ENCODE measurements at places on chromosomes 3 and 15. TPM values are rescaled to one million over a fixed set of nuclear protein-coding genes. Genes with fewer than 3 reads are reported as not detected.

Gene NSMCE3
- 8.3 TPM for total RNA-seq

Gene SLC24A5
- total RNA-seq: not detected

Gene PRR20G
- total RNA-seq: not detected

Gene PLSCR5
- total RNA-seq: not detected

DNA sequence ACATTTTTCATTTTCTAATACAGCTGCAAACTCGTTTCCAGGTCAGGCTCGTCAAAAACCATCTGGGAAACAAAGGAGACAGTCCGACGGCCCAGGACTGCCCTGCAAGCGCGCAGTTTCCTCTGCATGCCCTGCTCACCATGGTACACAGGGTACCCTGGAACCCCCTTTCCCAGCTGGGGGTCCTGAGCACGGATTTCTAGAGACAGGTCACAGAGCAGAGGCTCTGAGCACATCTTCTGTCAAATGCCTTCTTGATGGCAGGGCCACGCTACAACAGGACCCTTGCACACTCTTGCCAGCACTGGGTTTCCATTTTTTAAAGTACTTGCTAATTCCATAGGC is 8.1 kb downstream of the ZXDC start:
- H3K27ac ChIP-seq: no peak overlapping the region
- no peak for DNase-seq
- no peaks in the 10 kb centered on the region for H3K27me3 ChIP-seq
- H3K36me3 ChIP-seq: no peaks in the 10 kb centered on the region
- peaks cover 11% of the 10 kb centered on the region for H3K4me1 ChIP-seq
- H3K4me3 ChIP-seq: no peak overlapping the region

- no peak for DNase-seq
- H3K36me3 ChIP-seq: no peaks in the 10 kb centered on the region
- H3K27me3 ChIP-seq: no peaks in the 10 kb centered on the region
- H3K4me3 ChIP-seq: no peak overlapping the region
Observed at GRCh38 chr15:39837454-39837853, 54.8 kb upstream of the FSIP1 start.

Gene GOLGA8M
- total RNA-seq: not detected

DNA sequence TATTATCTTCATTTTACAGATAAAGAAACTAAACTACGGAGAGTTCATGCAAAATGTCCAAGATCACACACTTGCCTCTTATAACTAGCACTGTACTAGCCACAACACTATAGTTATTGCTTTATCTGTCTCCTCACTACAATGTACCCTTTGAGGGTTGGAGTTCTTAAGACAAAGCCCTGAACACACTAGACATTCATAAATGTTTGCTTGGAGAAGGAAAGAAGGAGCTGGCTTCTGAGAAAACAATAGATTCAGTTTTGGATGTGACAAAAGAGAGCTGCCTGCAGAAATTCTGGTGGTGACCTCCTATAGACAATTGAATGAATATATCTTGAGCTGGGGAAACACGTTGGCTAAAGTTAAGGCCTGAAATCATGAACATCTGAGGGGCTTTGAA is 169.9 kb upstream of the ARHGEF26 start:
- H3K27ac ChIP-seq: no peak overlapping the region
- no peaks in the 10 kb centered on the region for H3K4me1 ChIP-seq
- DNase-seq: no peak

Gene CELF6
- 5.6 TPM for total RNA-seq

GRCh38 chr3:71425491-71426071 is 157.9 kb downstream of the FOXP1 start:
- peaks cover 17% of the 10 kb centered on the region for H3K4me1 ChIP-seq
- no peak overlapping the region for H3K4me3 ChIP-seq
- no peak for DNase-seq
- H3K27ac ChIP-seq: no peak overlapping the region

Gene KLHDC8B
- total RNA-seq: 17.6 TPM

Gene CCR5
- 1.1 TPM for total RNA-seq

GRCh38 chr3:16056217-16056616 is 118.3 kb upstream of the GALNT15 start:
- no peak overlapping the region for H3K27ac ChIP-seq
- no peak overlapping the region for H3K4me3 ChIP-seq
- no peaks in the 10 kb centered on the region for H3K27me3 ChIP-seq
- no peaks in the 10 kb centered on the region for H3K36me3 ChIP-seq

DNA sequence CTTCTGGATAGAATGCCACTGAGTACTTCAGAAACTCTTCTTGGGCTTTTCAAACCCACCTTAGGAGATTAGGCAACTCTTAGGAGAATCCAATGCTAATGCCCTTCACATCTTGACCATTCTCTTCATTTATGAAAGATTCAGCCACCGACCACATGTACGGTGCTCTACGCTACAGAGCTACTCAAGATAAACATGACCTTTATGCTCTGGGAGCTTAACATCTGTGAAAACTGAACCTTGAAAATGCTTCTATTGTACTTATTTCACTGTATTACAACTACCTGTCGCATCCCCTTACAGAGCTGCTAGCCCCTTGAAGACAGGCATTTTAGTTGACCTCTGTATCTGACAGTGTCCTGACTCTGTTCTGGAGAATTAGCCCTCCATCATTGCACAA is 19.5 kb upstream of the ARRDC4 start:
- no peak overlapping the region for H3K4me3 ChIP-seq
- H3K27me3 ChIP-seq: no peaks in the 10 kb centered on the region
- H3K4me1 ChIP-seq: no peaks in the 10 kb centered on the region
- no peaks in the 10 kb centered on the region for H3K36me3 ChIP-seq

DNA sequence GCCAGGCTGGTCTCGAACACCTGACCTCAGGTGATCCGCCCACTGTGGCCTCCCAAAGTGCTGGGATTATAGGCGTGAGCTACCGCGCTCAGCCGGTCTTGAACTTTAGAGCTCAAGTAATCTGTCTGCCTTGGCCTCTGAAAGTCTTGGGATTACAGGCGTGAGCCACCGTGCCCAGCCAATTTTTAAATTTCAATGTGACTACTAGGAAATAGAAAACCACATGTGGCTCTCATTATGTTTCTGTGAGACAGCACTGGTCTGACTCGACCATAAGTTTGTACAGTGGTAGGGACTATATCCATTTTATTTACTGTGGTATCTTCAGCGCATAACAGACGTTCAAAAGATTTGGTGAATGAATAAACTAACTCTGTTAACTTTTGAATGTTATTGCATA is 9.1 kb downstream of the ZFAND6 start:
- no peaks in the 10 kb centered on the region for H3K4me1 ChIP-seq
- H3K27ac ChIP-seq: no peak overlapping the region
- H3K27me3 ChIP-seq: no peaks in the 10 kb centered on the region
- no peak for DNase-seq

DNA sequence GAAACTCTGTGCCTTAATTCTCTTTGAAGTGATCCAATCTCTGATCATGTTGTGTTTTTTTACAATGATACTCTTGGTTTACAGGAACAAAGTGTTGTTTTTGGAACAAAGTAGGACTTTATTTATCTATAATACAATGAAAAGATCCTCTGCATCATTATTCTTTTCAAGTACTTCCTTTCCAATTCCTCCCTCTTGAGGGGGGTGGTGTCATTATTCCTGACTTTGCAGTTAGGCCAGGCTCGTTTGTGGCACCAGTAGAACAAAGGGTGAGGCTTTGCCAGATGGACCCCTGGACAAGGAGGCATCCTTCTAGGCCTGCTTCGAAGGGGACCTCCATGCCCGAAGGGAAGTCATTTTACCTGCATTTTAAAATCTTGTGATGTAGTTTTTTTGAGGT is 41.7 kb upstream of the ZBTB38 start:
- H3K4me1 ChIP-seq: peaks cover 33% of the 10 kb centered on the region
- no peak for DNase-seq
- peak overlapping the region; percentile 66 for H3K27ac ChIP-seq
- no peaks in the 10 kb centered on the region for H3K36me3 ChIP-seq

All from transverse colon (tissue), 4 donors.